ENCODE measurements at places on chromosomes 16 and 17. TPM values are rescaled to one million over a fixed set of nuclear protein-coding genes. Genes with fewer than 3 reads are reported as not detected.

The TEKT5 gene
- total RNA-seq = not detected

The ABCA8 gene
- total RNA-seq = 8.0 TPM

DNA sequence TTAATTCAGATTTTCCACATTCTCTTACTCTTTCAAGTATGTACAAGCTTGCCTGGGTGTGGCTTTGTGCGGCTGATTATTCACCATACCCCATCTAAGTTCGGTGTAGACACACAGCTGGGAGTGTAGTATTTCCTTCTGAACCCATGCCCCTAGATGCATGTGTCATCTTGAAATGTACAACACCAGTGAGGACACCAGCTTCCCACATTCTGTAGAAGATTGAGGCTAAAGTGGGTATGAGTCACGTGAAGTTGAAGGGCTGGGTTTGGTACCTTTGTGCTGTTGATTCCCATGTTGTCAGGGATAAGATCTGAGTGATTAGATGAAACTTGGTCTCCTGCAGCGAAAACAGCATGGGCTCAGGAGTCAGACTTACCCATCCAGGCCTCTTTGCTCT lies 14.6 kb upstream of the DHX8 start:
- H3K36me3 ChIP-seq = no peaks in the 10 kb centered on the region
- no peaks in the 10 kb centered on the region for H3K27me3 ChIP-seq
- peaks cover 29% of the 10 kb centered on the region for H3K4me1 ChIP-seq

DNA sequence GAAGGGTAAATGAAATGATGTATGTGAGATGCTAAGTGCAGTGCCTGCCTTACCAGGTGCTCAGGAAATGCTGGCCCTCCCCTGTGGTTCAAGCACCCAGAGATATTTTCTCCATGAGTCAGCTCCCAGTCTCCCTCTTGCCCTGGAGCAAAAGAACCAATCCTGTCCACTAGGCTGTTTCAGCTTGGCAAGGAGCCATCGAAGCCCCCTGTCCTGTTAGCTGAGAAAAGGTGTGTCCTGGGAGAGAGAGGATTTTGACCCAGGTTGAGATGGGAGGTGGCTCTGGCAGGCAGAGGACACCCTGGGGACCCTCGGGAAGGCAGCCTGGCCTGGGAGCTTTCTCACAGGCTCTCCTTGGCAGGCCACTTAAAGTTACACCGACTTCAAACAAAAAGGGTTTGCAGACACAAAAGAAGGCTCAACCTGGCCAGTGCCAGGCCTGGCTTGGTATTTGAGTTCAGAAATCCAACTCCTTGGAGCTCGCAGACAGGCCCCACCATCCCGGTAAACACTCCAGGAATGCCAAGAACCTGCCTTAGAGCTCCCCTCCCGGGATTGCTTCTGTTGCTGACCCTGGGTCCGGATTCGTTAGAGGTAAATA lies 29.6 kb downstream of the NTN1 start:
- H3K4me3 ChIP-seq = no peak overlapping the region
- H3K27ac ChIP-seq = no peak overlapping the region
- DNase-seq = no peak
- H3K4me1 ChIP-seq = no peaks in the 10 kb centered on the region

The OTOP2 gene
- not detected for total RNA-seq

DNA sequence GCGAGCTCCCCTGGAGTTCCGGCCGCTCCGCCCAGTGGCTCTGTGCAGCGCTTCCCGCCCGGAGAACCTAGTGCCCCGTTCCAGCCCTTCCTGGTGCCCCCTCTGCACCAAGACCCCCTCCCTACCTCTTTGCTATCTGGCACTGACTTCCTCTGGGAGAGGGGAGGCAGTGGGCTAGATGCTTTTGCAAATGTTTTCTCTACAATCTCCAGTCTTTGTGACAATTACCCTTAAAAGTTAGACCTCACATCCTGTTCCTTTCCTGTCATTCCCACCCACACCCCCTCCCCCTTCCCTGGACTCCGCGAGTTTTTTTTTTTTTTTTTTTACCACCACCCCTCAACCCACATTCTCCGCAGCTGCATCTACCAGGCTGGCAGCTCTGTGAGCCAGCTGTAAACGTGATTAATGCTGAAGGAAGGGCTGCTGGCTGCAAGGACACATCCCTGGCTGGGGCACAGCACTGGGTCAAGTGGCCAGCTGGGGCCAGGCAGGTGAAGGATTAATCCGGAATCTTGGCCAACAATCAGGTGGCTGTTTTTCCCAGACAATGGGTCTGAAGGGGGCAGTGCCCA lies 101.5 kb downstream of the MGAT5B start:
- H3K36me3 ChIP-seq = no peaks in the 10 kb centered on the region
- H3K4me3 ChIP-seq = no peak overlapping the region
- no peaks in the 10 kb centered on the region for H3K4me1 ChIP-seq
- H3K27me3 ChIP-seq = peaks cover 81% of the 10 kb centered on the region

- peaks cover 7% of the 10 kb centered on the region for H3K4me1 ChIP-seq
- no peak overlapping the region for H3K27ac ChIP-seq
- H3K36me3 ChIP-seq = peaks cover 2% of the 10 kb centered on the region
- DNase-seq = no peak
- H3K4me3 ChIP-seq = no peak overlapping the region
- H3K27me3 ChIP-seq = no peaks in the 10 kb centered on the region
These were observed 5.1 kb downstream of the SNN start for GRCh38 chr16:11673091-11674000.

- no peak overlapping the region for H3K27ac ChIP-seq
- DNase-seq = no peak
- H3K27me3 ChIP-seq = no peaks in the 10 kb centered on the region
- no peaks in the 10 kb centered on the region for H3K36me3 ChIP-seq
These were observed 22.6 kb upstream of the SDR42E2 start for GRCh38 chr16:22139732-22140131.

The ST6GALNAC2 gene
- total RNA-seq = 1.4 TPM

- no peaks in the 10 kb centered on the region for H3K27me3 ChIP-seq
- H3K27ac ChIP-seq = no peak overlapping the region
- DNase-seq = no peak
- H3K36me3 ChIP-seq = no peaks in the 10 kb centered on the region
- H3K4me3 ChIP-seq = no peak overlapping the region
These were observed 16.8 kb upstream of the RBFOX1 start for GRCh38 chr16:7315813-7316212.

GRCh38 chr17:28812748-28813377 lies 29.7 kb downstream of the FAM222B start:
- no peaks in the 10 kb centered on the region for H3K36me3 ChIP-seq
- peak overlapping the region; percentile 95 for H3K27ac ChIP-seq
- DNase-seq = peak; percentile 71
- H3K4me1 ChIP-seq = peaks cover 32% of the 10 kb centered on the region
- no peaks in the 10 kb centered on the region for H3K27me3 ChIP-seq
- H3K4me3 ChIP-seq = peak overlapping the region; percentile 96

The HOXB8 gene
- not detected for total RNA-seq

The ATP1B2 gene
- not detected for total RNA-seq

GRCh38 chr17:35291802-35292201 lies 48.9 kb downstream of the SLFN5 start:
- no peaks in the 10 kb centered on the region for H3K27me3 ChIP-seq
- no peaks in the 10 kb centered on the region for H3K36me3 ChIP-seq
- peaks cover 42% of the 10 kb centered on the region for H3K4me1 ChIP-seq
- no peak overlapping the region for H3K4me3 ChIP-seq

DNA sequence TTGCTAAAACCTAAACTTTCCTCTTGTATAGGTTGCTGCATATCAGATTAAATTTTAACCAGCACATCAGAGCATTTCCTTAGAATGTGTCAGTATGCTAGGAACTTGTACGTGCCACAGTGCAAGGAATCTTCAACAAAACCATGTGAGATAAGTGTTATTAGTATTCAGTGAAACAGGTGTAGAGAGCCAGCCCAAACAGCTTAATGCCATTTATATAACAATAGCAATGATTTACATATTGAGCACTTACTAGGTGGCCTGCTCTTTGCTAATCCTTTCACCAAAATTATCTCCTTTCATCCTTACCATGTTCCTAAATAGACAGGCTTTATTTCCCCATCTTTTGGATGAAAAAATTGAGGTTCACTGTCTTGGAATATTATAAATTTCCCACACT lies 485.7 kb downstream of the HS3ST4 start:
- no peak overlapping the region for H3K4me3 ChIP-seq
- H3K36me3 ChIP-seq = no peaks in the 10 kb centered on the region
- no peaks in the 10 kb centered on the region for H3K4me1 ChIP-seq
- no peak for DNase-seq
- no peak overlapping the region for H3K27ac ChIP-seq

GRCh38 chr16:72055911-72056310 lies 1.6 kb downstream of the HP start:
- no peak overlapping the region for H3K27ac ChIP-seq
- no peaks in the 10 kb centered on the region for H3K36me3 ChIP-seq
- no peak for DNase-seq
- no peaks in the 10 kb centered on the region for H3K27me3 ChIP-seq
- no peaks in the 10 kb centered on the region for H3K4me1 ChIP-seq
- no peak overlapping the region for H3K4me3 ChIP-seq
